ENCODE measurements at places on chromosomes 6 and 20. TPM values are rescaled to one million over a fixed set of nuclear protein-coding genes. Genes with fewer than 3 reads are reported as not detected.

Gene BCAS1
- 1.00 TPM for total RNA-seq

Gene TM9SF4
- 47.9 TPM for total RNA-seq

Gene BLTP3A
- total RNA-seq = 14.7 TPM

Gene SMOC2
- 8.6 TPM for total RNA-seq

Gene NKX2-2
- not detected for total RNA-seq

Gene FOXQ1
- 11.2 TPM for total RNA-seq

Gene TFAP2D
- total RNA-seq = not detected

Gene TNXB
- total RNA-seq = 113 TPM

Gene CTCFL
- not detected for total RNA-seq

Gene ABHD16B
- total RNA-seq = not detected

Gene CGAS
- 4.9 TPM for total RNA-seq

Gene ANKS1A
- 85.3 TPM for total RNA-seq

Gene HLA-DPB1
- 235 TPM for total RNA-seq

Measured in upper lobe of left lung (tissue), 6 donors.